Activated CD8-positive, alpha-beta memory T cell treated with anti-CD3 and anti-CD28 coated beads for 48 hours (primary cell): ENCODE measurements at places on chromosomes 5 and 9.
A peak's percentile ranks its signal among the peaks of the same experiment; 100 is the strongest.

- DNase-seq, result no peak
These were observed 86.3 kb upstream of the RPS23 start for GRCh38 chr5:82364497-82364896.

- no peak for DNase-seq
These were observed 95.4 kb downstream of the JAKMIP2 start for GRCh38 chr5:147687118-147687517.

GRCh38 chr5:66306105-66306843 is 162.2 kb downstream of the SREK1 start:
- no peak for DNase-seq

GRCh38 chr9:138078846-138079245 is 201.3 kb downstream of the CACNA1B start:
- no peak for DNase-seq

DNA sequence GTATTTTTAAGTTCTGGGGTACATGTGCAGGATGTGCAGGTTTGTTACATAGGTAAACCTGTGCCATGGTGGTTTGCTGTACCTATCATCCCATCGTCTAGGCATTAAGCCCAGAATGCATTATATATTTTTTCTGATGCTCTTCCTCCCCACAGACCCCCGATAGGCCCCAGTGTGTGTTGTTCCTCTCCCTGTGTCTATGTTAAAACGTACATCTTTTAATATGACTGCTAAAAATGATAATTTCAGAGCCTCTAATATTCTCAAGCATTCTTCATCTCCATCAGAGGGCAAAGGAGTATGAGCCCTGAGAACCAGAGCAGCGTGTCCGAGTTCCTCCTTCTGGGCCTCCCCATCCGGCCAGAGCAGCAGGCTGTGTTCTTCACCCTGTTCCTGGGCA is at the start of gene OR1J2:
TSS of gene OR1J2 (plus strand) at position 301 of the 400 bp plus-strand sequence. CDS start at position 301, 0 bp downstream.
- DNase-seq, result no peak

DNA sequence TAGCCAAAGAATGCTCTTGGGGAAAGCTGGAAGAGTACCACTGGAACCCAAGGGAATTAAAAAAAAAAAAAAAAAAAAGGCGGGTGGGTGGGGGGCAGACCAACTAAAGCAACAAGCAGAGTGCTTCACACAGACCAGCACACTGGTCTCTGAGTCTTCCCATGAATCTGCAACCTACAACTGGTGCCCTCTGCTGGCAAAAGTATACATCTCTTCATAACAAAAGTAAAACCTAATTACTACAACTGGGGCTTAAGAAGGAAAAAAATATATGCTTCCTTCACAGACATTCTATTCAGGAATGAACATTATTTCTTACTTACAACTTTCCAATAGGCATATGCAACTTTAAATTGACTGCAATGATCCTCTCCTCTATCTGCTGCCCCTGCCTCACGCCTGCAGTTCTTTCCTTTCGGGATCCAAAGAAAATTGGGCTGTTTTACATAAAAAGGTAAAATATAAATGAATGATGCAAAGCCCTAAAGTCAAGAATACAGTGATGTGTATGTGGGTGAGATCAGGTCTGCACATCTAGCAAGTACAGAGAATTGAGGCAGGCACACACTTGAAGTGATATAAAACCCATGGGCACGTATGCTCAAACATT is 7.2 kb upstream of the KLHL3 start:
- peak; percentile 30 for DNase-seq

GRCh38 chr5:145780982-145781381 is 54.2 kb downstream of the PRELID2 start:
- DNase-seq, result no peak

GRCh38 chr9:115615821-115616665 is 498.1 kb upstream of the TNC start:
- no peak for DNase-seq

DNA sequence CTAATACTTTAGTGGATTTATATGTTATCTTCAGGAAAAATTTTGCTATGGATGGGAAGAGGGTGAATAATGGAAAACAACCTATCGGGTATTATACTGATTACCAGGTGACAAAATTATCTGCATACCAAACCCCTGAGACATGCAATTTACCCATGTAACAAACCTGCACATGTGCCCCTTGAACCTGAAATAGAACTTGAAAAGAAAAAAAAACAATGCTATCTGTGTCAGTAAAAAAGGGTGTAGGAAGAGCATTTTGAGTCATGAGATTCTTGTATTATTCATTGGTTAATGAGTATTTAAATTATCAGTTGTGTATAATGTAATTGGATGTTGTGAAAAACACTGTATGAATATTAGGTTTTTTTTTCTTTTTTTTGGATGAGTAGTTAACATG is 75.4 kb downstream of the PRR16 start:
- DNase-seq, result no peak

DNA sequence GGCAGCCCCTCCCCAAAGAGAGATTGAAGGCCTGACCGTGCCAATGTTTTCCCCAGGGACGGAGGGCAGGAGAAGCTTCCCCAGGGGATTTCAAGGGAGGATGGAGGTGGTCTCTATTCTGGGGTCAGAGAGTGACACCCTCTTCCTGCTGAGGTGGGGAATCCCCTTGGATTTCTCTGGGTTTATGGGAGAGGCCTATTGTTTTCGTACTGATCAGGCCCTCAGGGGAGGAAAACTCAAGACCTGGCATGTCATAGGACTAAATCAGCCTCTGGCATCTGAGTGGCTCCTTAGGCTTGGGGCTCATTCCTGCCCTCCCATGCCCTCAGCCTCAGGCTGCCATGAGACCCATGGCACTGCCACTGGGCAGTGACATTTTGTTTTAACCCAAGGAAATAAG is 44.6 kb downstream of the IRF1 start:
- DNase-seq, result no peak

GRCh38 chr9:35696520-35697215 is 6.9 kb upstream of the TPM2 start:
- no peak for DNase-seq

DNA sequence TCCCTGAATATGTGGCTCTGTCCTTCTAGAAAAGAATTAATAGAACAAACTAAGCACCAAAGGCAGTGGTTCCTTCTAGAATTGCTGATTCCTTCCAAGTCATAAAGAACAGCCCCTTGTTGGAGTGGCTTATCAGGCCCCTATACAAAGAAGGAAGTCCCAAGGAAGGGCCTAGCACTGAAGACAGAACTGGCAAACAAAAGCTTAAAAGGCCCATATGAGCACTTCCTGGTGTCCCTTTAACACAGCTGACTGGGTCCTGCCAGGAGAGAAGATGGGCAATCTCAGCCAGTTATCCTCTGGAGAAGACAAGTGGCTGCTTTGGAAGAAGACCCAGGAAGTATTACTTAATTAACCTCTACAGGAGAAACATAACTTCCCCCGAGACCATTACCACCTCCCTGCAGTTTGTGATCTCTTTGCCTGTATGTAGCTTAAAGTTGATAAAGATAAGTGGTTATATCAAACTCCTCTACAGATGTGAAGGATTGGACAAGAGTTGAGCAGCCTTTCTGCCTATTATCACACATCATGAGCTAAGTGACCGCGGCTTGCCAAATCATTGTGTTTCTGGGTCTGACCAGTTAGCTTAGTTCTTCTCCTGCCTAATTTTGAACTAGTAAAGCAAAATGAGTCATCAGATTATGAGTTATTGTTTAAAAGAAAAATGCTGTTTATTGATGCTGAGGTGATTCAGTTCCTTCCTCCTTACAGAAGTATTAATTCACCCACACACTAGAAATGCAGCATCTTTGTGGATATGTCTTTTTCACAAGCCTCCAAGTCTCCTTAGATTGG is 13.3 kb upstream of the STING1 start:
- DNase-seq, result no peak

DNA sequence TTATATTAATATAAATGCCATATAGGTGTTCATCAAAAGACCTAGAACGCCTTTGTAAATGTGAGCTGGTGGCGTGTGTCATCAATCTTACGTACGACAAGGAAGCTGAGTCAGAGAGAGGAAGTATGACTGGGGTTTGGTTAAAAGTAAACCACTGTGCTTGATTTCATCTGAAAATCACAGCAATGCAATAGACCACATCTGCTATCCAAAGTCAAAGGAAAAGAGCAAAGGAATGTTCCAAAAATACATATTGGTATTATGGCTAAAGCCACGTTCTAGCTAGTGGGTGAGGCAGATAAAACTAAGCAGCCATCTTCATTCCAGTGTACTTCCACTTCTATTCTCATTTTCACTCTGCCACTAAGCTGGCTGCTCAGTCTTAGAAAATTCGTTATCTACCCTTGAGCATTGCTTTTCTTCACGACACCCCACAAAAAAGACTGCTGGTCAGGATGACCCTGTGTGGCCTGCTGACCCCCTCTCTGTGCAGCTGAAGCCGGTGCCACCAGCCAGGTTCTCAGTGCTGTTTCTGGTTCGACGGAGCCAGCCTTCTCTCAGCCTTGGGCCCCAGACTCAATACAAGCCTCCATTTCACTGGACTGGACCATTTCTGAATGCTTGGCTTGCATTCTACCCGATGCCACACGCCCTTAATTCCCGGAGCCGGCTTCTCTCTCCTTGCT is 23.8 kb downstream of the SHC3 start:
- DNase-seq, result no peak

- no peak for DNase-seq
These were observed 2.4 kb downstream of the EHMT1 start for GRCh38 chr9:137621131-137621757.

DNA sequence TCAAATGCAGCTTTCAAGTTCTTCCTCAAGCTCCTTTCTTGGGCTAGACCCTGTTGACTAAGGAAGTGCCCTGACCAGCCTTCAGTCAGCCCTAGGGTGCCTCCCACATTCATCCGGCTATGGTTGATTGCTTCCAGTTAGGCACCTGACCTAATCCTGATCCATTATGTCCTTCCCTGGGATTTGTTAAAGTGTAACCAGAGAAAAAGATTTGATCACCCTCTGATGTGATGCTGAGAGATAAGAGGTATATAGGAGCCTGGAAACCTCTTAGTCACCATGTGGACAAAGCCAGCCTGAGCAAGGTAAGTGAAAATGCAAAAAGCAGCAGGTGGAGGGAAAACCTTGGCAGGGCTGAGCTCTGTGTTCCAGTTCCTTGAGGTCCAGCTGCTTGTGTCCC is 178.8 kb upstream of the ERCC6L2 start:
- no peak for DNase-seq

DNA sequence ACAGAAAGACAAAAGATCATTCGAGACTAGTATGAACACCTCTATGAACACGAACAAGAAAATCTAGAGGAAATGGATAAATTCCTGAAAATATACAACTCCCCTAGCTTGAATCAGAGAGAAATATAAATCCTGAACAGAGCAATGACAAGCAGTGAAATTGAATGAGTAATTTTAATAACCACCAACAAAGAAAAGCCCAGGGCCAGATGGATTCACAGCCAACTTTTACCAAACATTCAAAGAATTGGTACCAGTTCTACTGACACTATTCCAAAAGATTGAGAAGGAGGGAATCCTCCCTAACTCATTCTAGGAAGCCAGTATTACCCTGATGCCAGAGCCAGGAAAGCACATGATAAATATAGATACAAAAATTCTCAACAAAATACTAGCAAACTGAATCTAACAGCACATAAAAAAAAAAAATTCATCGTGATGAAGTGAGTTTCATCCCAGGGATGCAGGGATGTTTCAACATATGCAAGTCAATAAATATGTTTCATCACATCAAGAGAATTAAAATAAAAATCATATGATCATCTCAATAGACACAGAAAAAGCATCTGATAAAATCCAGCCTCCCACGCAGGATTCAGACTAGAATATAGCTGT is 25.2 kb upstream of the PTGER4 start:
- no peak for DNase-seq

GRCh38 chr9:77455312-77455927 is 192.7 kb downstream of the GNA14 start:
- DNase-seq, result no peak

GRCh38 chr5:6843821-6844220 is 130.6 kb downstream of the TENT4A start:
- no peak for DNase-seq

DNA sequence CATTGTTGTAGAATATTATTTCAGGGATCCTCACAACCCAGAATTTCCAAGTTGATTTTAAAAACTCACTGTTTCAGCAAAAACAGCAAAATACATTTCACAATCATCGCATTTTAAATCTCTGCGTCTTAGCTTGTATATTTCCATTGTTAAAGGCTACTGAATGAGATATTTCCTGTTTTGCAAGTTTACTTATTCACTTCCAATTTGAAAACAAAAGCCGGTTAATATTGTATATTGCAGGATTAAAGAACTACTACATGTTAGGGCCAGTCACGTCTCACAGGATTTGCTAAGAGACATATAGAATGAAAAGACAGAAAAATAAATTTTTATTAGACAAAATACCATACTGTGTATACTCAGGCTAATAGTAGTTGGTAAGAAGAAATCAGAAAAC is 395.9 kb upstream of the CDH9 start:
- no peak for DNase-seq

GRCh38 chr5:170488570-170488969 is 15.2 kb upstream of the KCNIP1 start:
- no peak for DNase-seq

- no peak for DNase-seq
These were observed 92.7 kb upstream of the RUSC2 start for GRCh38 chr9:35397216-35397698.

DNA sequence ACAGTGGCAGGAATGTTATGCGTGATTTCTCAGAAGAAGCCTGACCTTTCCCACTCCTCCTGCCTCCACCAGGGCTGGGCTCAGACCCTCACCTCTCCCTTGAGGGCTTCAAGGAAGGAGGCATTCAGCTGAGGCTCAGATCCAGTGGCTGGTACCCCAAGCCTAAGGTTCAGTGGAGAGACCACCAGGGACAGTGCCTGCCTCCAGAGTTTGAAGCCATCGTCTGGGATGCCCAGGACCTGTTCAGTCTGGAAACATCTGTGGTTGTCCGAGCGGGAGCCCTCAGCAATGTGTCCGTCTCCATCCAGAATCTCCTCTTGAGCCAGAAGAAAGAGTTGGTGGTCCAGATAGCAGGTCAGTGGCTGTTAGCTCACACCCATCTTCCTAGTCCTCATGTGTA is 9.9 kb downstream of the BTNL9 start:
- no peak for DNase-seq

DNA sequence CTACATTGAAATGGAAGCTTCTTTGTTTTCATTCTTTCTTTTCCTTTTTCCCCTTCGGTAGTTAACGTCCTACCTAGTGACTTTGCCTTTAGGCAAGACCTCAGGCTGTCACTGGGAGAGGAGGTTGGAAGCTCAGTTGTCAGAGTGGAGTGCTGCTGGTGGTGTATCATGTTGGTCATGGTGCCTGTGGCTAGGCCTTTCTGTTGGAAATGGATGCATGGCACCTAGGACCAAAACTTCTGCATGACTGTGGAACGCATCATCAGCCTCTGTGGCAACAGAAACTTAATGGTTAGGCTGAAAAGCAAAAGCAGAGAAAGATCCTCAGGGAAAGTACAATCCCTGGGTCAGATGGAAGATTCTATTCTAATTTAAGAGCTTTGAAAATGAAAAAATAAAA is 57.9 kb downstream of the OSTF1 start:
- DNase-seq, result no peak
